Activated T-cell treated with anti-CD3 and anti-CD28 coated beads for 1 hour (primary cell): ENCODE measurements at places on chromosomes 7 and 10.
A peak's percentile ranks its signal among the peaks of the same experiment; 100 is the strongest.

GRCh38 chr7:3937605-3938004 lies 636.6 kb downstream of the SDK1 start:
- DNase-seq: no peak

GRCh38 chr7:28362812-28363211 lies 49.5 kb upstream of the CREB5 start:
- no peak for DNase-seq

GRCh38 chr7:123999703-124000102 lies 33.2 kb downstream of the TMEM229A start:
- no peak for DNase-seq

GRCh38 chr7:50216626-50217025 lies 87.9 kb upstream of the IKZF1 start:
- DNase-seq: no peak

- DNase-seq: no peak
These were observed 59.0 kb upstream of the CHST15 start for GRCh38 chr10:124152139-124153022.

GRCh38 chr10:79246606-79247275 lies 100.5 kb upstream of the PPIF start:
- DNase-seq: no peak

DNA sequence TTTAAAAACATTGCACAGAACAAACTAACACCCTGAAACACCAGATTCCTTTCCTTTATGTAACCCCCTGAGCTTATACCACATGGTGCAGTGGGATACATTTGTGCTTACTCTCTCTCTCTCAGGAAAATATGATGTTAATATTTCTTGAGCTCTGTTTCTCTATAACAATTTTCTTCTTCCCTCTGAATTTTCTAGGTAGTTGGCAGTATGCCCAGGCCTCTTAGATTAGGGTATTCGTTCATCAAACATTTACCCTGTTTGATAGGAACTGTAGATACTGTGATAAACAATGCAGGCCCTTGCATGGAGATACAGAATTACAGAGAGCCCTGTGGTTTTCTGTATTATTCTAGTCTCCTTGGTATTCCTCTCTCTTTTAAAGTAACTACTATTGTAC lies 567.8 kb downstream of the IPMK start:
- no peak for DNase-seq

DNA sequence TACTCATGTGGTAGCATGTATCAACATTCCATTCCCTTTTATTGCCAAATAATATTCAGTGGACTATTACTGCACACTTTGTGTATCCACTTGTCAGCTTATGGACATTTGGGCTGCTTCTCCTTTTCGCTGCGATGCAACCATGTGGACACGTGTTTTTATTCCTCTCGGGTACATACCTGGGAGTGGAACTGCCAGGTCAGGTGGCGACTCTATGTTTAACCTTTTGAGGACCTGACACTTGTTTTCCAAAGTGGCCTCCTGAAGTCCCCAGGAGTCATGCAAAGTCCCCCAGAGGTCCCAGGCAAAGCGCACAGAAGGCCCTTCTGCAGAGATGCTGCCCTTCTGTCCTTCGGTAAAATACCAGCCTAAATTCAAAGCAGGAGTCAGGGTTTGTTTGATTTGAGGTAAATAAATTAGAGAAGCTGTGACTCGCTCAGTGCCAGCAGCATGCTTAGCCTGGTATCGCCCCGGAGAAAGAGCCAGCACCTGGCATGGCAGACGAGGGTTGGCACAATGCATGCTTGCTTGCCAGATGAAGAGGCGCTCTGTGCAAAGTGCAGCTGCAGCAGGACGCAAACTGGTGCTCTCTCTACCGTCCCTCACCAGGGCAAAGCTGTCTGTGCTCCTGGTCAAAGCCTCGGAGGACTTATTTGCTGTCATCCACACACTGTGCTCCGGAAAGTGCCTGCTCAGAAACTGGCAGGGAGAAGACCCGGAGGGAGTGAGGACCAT lies 37.8 kb downstream of the HIPK2 start:
- no peak for DNase-seq

DNA sequence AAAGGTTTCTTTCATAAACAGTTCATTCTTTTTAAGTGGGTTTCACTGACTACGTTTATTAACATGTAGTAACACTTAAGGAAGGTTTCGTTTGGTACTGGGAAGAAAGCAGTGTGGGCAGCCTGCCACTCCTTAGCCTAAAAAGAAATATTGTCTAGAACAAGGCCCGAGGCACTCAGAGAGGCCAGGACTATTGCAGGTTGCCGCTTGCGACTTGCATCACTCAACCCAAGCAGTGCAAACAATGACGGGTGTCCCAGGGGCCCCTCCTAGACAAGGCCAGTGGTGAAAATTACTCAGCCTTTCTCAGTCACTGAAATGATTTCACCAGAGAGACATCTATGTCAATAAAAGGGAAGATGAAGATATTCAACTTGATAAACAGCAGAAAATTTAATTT lies 243.9 kb downstream of the SNX13 start:
- DNase-seq: no peak

DNA sequence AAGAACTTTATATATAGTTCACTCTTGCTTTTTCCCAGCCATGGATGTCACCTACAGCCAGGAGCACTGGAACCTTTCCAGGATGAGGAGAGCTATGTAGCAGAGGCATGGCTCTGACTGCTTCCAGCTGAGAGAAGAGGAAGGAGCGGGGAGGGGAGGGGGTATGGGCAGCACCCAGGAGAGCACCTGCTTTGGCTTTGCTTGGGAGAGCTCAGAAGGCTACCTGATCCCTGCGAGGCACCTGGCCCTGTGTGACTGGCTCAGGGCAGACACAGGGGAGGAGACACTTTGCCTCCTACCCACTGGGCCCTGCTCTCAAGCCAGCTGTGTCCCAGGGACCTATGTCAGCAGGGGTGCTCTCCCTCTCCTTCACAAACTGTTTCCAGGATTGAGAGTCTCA lies 67.1 kb downstream of the HK1 start:
- no peak for DNase-seq

GRCh38 chr10:50850578-50851230 lies 34.7 kb downstream of the A1CF start:
- DNase-seq: no peak

GRCh38 chr10:78520737-78521430 lies 487.2 kb downstream of the RPS24 start:
- DNase-seq: no peak

DNA sequence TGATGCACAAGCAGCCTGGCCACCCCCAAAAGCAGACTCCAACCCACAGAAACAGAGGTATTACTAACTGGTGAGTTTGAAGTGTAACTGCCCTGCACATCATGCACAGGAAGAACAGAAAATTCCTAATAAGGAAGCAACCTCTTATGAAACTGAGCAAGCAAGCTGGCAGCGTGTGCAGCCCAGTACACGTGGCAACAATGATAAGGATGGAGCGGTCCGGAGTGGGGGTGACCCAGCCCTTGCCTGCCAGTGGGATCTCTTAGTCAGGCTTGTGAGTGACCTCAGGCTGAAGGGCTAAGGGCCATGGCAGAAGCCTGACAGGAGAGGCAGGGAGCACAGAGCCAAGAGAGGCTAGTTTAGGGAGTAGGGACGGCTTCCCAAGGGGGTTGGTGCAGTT lies 22.1 kb upstream of the AOAH start:
- DNase-seq: no peak

- no peak for DNase-seq
These were observed 41.5 kb downstream of the LGI1 start for GRCh38 chr10:93799155-93799708.

DNA sequence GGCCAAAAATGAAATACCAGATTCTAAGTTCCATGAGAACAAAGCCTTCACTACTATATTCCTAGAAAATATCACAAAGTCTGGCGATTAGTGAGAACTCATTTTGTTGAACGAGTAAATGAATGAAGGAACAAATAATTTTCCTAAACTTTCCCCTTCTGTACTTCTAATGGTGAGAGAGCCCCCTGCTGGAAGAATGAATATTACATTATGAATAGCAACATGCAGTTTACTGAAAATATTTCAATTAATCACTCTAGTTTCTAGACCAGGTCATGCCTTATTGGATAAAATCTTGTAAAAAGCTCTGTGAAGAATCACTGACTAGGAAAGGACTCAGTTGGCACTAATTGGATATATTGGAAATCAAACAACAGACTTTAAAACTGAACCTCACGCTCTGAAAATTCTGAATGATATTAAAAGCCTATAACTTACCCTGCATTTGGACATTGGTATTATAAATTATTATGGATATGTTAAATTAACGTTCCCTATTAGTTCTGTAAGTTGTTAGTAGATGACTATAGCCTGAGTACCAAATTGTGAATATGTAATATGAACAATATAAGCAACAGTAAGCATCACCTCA lies 32.4 kb upstream of the MTPN start:
- DNase-seq: no peak

DNA sequence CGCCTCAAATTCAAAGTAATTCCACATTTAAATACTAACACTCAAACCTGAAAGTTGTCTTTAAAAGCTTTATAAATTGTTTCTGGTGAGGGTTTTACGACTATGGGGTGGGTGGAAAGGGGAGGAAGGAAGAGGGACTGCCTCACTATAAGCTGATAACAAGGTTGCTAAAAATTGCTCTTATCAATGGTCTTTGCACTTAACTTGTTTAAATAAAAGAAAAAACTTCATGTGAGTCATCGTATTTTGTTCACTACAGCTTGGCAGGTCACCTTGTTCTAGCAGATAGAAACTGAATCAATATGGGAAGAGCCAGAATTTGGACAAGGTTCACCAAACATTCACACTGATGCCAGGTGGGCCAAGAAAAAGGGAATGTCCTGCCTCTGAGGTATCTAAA lies 129.2 kb downstream of the TES start:
- no peak for DNase-seq

- no peak for DNase-seq
These were observed 183.7 kb upstream of the KLF14 start for GRCh38 chr7:130917669-130918128.

- no peak for DNase-seq
These were observed 576.3 kb downstream of the GFRA1 start for GRCh38 chr10:115696747-115697146.

GRCh38 chr7:140176122-140176701 lies 571 bp downstream of the KDM7A start:
- DNase-seq: peak; percentile 28

DNA sequence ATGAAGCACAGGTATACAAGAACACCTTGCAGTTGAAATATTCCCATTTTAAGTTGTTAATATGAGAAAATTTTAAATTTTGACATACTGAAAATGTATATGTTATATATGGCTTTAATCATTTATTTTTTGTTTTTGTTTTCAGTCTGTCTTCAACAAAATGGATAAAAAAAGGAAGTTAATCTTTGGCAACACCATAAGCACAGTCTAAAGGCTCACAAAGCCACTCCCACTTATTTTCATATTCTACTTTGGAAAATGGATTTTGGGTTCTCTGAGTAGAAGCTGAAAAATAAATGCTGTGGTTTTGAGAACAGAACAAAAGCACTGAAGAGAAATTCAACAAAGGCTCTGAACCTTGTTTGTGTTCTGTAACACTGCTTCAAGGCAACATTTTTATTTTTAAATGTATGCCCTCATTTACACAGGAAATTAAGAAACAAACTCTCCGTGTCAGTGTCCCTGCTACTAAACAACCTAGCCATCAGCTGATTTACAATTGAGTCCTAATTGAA lies 81.3 kb upstream of the LRRN3 start:
- DNase-seq: no peak

GRCh38 chr10:94430701-94431100 lies 28.4 kb downstream of the TBC1D12 start:
- no peak for DNase-seq
